ENCODE measurements at places on chromosomes 5 and 9. TPM values are rescaled to one million over a fixed set of nuclear protein-coding genes. Genes with fewer than 3 reads are reported as not detected.

The CD180 gene
- total RNA-seq, result 0.16 TPM

The NR4A3 gene
- 45.0 TPM for total RNA-seq

The CARTPT gene
- total RNA-seq, result not detected

GRCh38 chr9:128747241-128747640 lies 23.3 kb upstream of the ZDHHC12 start:
- peaks cover 18% of the 10 kb centered on the region for H3K36me3 ChIP-seq
- no peak overlapping the region for H3K27ac ChIP-seq
- DNase-seq, result no peak
- H3K4me3 ChIP-seq, result no peak overlapping the region
- no peaks in the 10 kb centered on the region for H3K4me1 ChIP-seq
